Suppressor macrophage treated with lipopolysaccharide for 4 hours (primary cell): ENCODE measurements at places on chromosomes 11 and 22.

- DNase-seq: no peak
Observed at GRCh38 chr11:102912482-102912830, 37.7 kb upstream of the MMP12 start.

DNA sequence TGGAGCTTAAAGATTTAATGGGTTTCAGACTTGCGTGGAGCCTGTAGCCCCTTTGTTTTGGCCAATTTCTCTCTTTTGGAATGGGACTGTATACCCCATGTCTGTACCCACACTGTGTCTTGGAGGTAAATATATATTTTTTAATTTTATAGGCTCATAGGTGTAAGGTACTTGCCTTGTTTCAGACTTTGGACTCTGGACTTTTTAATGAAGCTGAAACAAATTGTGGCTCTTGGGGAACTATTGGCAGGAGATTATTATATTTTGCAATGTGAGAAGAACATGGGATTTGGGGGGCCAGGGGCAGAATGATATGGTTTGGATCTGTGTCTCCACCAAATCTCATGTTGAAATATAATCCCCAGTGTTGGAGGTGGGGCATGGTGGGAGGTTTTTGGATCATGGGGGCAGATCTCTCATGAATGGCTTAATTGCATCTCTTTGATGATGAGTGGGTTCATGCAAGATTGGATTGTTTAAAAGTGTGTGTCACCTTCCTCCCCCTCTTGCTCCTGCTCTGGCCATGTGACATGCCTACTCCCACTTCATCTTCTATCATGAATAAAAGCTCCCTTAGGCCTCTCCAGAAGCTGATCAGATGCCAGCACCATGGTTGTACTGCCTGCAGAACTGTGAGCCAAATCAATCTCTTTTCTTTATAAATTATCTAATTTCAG, 74.1 kb upstream of the ARHGAP20 start:
- DNase-seq: no peak

DNA sequence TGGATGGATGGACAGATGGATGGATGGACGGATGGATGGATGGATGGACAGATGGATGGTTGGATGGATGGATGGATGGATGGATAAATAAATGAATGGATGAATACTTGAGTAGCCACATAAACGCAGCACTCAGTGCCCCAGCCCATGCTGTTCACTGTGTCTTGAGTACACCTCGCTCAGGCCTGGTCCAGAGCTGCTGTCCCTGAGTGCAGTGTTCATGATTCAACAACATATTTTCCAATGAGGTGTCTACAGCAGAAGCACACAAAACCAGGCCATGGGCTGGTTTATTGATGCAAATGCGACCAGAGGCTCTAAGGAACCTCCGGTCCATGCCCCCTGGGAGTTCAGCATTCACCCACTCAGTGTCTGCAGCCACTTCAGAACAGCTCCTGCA, 584.3 kb downstream of the BRD1 start:
- DNase-seq: no peak

GRCh38 chr11:17563231-17563646, 16.2 kb downstream of the OTOG start:
- peak; percentile 42 for DNase-seq

GRCh38 chr11:37595845-37596244, 997.8 kb upstream of the RAG2 start:
- DNase-seq: no peak

DNA sequence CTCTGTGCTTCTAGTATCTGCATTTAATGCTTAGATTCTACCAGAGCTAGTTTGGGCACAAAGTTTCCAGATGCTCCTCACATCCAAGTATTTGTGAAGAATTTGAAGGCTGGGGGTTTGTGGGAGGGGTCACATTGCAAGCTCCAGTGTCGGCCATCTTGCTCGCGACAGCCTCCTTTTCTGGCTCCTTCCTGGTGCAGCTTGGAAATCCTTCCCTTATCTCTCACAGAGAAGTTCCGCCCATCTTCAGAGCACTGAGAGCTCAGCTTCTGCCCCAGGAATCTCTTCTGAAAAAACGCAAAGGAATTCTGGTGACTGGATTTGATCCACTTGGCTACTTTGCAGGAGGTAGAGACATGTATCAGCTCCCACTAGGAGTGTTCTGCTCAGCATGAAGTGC, 497.5 kb downstream of the TBC1D22A start:
- DNase-seq: no peak

DNA sequence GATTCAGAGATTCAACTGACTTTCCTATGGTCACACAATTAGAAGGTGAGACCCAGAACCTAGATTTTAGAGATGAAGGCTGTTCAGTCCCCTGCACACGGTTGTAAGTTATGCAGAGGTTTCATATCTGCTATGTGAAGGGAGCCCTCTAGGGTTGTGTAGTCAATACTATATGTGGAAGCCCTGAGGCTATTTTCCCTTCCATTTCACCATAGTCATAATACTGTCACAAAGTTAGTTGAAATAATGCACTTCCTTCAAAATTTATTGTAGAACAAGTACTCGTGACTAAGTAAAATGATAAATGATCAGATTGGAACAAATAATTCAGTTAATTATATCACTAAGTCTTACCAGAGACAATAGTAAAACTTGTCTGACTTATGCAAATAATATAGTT, 48.8 kb downstream of the ENDOD1 start:
- no peak for DNase-seq

GRCh38 chr11:46202149-46202548, 75.3 kb upstream of the CREB3L1 start:
- DNase-seq: no peak

DNA sequence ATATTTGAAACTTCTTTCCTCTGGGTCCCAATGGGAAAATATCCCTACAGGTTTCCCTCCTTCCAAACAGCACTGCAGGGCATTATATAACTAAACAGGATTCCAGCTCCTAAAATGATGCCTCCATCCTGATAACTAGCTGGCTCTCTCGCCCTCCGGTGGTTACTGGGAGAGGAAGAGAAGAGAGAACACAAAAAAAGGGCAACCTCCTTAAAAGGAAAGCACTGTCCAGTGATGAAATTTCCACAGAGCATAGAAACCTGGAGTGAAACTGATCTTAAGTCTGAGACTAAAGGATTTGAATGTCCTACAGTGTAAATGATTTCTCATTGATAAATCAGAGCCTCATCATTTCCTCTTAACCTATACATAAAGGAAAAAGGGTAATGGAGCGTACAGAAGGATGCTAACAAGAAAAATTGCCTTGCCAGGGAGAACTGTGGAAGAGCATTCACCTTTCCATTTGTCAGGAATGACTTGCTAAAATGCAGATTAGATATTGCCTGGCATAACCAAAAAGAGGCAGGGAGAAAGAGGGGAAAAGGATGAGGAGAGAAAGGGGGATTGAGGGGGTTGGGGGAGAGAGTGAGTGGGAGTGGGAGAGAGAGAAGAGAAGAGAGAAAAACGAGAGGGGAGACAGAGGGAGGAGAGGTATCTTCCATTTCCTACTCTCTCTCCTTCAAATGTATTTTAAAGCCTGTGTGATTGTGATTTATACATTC, 121.3 kb downstream of the APOL5 start:
- peak; percentile 43 for DNase-seq

- DNase-seq: no peak
Observed at GRCh38 chr11:111301004-111301841, 2.9 kb downstream of the POU2AF3 start.

GRCh38 chr11:78066471-78066870, 2.8 kb downstream of the THRSP start:
- peak; percentile 39 for DNase-seq

DNA sequence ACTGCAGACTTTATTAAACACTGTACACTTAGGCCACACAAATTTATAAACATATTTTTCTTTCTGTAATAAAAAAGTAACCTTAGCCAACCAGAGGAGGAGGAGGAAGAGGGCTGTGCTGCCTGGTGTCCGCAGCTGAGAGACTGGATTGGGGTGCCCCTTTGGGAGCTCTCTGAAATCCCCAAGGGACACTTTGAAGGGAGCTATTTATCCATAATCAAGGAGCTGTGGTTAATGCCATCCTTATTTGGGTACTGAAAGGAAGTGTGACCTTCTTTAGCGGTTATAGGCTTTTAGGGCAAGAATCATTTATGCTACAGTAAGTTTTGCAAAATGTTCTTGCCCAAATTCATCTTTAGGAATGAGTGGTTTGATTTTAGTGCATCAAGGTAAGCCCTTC, 125.8 kb downstream of the RASSF10 start:
- DNase-seq: no peak

DNA sequence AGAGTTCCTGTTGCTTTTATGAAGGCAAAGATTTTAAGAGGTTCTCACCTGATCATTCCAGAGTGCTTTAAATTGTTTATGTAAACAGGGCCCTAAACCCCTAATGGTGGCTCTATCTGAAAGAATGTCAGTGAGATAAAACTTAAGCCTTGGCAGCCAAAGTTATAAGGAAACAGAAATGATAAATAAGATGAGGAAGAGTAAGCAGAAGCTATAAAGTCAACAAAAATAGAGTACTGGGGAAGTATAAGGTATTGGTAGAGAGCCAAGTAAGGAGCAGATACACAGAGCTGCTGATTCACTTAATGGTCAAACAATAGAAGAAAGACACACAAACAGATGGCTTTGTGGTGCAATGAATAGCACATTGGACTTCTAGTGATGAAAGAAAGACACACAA, 37.9 kb downstream of the TMPRSS5 start:
- no peak for DNase-seq

DNA sequence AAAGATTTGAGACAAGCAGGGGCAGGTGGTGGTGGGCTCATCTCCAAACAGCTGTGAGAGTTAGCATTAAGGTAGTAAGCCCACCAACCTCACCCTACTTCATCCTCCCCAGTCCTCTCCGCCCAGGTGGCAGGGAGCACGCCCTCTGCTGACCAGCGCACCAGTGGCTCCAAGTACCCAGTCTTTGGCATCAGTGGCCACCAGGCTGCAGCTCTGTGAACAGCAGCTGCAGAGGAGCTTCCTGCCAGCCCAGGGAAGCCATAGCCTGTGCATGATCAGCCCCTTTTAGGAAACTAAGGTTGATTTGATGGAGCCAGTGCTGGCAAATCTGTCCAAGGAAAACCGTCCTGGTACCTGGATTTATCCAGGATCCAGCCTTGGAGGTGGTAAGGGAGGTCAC, 21.7 kb downstream of the CAVIN3 start:
- peak; percentile 23 for DNase-seq

DNA sequence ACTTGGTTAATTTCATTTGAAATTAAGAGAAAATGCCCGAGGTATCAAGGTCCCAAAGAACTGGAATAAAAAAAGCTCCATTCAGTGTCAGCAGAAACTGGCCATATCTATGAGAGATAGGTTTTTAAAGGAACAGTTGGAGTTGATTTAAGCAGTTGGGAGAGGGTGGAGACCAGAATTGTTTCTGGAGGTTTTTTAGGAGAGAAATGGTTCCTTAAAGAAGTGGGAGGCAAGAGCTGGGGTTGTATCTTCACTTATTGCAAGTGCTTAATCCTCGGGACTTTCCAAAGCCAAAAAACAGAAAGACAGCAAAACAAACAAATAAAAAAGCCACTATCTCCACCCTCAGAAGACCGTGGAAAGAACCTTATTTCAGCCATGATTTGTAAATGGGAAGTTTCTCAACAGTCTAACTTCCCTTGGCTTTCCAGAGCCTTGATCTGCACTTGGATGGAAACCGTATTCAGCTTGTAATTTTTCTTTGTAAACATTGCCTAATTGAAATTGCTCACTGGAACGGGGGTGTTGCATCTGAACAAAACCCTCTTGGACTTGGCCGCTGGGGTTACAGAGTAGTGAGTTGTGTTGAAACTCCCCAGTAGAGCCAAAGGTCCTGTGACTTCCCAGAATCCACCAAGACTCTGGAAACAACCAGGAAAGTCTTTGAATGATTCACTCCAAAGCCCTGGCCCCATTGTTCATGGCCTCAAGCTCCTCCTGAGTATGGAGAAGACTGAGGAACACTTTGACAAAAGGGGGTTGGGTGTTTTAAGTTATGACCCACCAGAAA, 115.6 kb downstream of the SLC1A2 start:
- peak; percentile 98 for DNase-seq

GRCh38 chr22:32082331-32082730, 39.3 kb downstream of the SLC5A1 start:
- no peak for DNase-seq

DNA sequence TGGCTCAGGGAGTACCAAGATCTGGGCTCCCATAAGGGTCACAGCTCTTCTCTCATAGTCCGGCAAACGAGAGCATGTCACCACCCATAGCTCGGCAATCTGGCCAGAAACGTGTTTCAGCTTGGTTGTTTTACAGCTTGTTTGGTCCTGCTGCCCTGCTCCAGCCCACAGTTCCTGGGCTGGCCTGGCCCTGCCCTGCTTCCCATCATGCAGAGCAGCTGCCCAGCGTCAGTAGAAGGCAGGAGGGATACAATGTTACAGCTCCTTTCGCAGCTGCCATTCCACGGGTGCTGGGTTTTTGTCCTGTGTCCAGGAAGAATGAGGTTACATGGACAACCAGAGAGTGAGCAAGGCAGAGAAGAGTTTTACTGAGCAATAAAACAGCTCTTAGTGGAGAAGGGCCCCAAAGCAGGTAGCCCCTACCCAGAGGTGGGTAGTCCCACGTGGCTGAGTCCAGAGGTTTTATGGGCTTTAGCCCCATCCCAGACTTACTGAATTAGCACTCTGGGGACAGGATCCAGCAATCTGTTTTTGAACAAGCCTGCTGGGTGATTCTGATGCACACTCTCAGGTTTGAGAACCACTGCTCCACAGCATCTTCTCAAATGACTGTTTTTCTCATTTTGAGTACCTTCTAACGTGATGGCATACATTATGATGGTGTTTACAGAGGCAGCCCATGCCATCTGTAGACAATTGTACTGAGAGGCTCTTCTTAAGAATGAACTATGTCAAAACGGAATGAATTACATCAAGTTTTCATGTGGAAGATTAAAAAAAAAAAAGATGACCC, 5.8 kb upstream of the MS4A18 start:
- DNase-seq: no peak

DNA sequence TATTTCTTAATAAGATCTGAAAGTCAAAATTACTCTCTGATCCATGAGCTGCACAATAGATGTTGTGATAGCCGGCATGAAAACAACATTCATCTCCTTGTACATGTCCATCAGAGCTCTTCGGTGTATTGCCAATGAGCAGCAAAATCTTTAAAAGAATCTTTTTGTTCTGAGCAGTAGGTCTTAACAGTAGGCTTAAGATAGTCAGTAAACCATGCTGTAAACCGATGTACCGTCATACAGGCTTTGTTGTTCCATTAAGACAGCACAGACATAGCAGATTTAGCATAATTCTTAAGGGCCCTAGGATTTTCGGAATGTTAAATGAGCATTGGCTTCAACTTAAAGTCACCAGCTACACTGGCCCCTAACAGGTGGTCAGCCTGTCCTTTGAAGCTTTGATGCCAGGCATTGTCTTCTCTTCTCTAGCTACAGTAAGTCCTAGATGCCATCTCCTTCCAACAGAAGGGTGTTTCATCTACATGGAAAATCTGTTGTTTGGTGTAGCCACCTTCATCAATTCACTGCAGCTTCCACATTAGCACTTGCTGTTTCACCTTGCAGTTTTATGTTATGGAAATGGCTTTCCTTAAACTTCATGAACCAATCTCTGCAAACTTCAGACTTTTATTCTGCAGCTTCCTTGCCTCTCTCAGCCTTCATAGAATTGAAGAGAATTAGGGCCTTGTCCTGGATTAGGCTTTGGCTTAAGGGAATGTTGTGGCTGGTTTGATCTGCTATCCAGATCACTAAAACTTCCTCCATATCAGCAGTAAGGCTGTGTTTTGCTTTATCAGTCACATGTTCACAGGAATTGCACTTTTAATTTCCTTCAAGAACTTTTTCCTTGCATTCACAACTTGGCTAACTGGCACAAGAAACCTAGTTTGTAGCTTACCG, 28.4 kb downstream of the RRP8 start:
- DNase-seq: no peak

- no peak for DNase-seq
Observed at GRCh38 chr11:1717745-1718144, 20.8 kb downstream of the KRTAP5-6 start.
